ENCODE measurements at places on chromosomes 16 and 17.

- no peak for DNase-seq
Observed at GRCh38 chr17:79137015-79137788, 62.6 kb downstream of the ENGASE start.

- peak; percentile 44 for DNase-seq
Observed at GRCh38 chr17:49843774-49844350, 4.0 kb downstream of the TAC4 start.

DNA sequence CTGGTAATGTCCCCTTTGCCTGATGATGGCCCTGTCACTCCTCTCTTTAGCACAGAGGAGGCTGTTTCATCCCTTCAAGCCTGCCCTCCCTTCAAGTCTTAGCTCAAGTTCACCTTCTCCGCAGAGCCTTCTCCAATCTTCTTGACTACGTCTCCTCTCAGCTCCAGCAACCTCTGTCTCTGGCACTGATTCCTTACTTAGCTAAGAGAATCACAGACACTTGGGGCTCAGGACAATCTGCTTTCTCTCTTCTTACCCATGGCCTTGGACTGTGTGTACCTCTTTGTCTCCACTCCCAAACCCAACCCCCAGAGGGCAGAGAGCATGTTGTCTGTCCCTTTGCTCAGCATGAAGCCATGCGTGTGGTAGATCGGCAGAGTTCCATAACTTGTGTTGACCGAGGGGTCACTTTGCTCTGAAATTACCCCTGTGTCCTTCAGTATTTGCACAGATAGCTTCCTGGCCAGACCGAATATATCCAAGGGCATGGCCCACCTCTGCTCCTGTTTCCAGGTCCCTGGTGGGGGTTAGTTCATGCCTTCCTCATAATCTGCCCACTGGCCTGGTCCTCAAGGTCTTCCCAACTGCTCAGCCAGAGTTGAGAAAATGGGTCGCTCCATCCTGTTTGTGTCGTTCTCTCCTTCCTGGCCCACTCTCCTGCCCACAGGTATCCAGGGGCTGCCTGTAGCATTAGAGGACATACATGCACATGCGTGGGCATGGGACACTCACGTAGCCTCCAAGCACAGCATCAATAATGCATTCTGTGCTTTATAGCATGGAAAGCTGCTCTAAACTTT, 41.6 kb downstream of the MAPT start:
- DNase-seq: no peak

GRCh38 chr16:74466872-74467271, 45.6 kb upstream of the CLEC18B start:
- peak; percentile 39 for DNase-seq

- DNase-seq: no peak
Observed at GRCh38 chr16:17532338-17532995, 61.7 kb upstream of the XYLT1 start.

DNA sequence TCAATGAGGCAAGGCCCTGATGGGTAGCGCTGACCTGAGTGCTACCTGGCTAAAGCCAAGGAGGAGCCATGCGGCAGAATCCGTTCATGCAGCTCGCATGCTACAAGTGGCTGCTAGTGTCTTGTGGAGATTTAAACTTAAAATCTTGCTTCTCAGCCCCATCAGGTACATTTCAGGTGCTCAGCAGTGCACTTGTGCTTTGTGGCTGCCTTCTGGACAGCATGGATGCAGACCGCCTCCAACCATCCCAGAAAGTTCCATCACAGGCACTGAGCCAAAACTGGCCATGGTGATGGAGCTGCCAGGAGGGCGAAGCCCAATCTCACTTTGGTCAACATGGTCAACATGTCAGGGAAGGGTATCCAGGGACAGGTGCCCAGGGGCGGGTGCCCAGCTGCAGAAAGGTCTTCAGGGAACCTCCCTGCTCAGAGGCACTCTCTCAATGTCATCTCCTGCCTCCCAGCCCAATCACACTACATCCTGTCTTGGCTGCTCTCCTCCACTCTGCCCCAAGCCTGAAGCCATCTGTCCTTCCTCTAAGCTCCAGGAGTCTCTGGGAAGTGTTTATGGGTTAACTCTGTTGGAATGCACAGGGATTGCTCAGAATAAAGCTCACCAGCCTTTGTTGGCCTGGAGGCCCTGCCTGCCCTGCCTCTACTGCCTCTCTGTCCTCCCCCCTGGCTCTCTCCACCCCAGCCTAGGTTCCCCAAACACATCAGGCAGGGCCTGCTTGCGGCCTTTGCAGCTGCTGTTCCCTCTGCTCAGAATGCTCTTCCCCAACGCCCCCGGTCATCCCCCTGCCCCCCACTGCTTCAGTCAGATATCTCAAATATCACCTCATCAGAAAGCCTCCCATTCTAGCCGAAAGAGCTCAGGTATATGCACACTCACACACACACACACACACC, 18.3 kb upstream of the TNFRSF13B start:
- DNase-seq: no peak

DNA sequence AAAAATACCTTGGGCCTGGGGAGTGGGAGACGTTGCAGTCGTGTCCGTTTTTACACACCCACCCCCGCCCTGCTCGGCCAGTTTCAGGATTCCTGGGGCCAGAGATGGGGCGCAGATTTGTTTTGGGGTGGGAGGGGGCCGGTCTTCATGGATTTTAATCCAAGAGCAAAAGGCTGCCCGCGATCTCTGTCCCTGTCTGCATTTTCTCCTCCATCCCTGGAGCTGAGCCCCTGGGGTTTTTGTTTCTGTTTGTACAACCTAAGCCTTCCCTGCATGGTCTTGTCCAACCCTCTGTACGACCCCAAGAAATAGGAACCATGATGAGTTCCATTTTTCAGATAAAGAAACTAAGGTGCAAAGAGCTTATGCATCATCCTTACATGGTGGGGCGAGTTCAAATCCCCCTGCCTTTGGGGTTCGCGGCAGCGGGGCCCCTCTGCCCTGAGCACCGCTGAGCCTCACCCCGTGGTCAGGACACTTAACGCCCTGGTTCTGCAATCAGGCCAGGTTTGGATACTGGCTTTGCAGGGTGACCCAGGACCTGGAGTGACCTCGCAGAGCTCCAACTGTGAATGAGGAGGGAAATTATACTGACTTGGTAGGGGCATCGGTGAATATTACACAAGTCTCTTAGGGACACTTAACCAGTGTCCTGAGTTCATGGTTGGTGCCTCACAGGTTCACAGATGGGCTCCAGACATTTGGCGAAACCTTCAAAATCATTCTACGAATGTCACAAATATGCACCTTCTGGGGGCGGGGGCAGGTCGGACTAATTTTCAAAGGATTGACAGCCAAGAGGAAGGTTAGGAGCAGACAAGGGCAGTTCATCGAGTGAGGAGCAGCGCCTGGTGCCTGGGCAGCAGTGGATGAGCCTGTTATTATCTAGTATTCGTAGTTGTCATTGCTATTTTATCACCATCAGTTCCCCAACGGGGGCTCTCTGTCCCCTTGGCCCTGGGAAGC, 4.1 kb upstream of the FOXF1 start:
- no peak for DNase-seq

DNA sequence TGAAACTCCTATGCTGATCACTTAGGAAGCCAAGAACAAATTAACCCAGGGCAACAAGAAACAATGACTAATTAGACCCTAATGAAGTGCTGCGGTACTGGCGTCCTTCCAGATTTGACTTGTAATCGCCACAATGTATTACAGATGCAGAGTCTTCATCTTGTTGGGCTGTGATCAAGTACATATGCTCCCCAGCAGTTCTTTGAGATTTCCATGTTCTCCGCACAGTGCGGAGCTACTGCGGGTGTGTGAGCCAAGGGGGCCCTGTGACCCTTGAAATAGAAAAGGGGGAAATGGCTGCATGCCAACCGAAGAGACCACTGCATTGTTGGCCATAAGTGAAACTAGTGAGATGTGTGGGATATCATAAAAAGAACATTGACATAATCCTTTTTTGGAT, 469.9 kb downstream of the MAF start:
- no peak for DNase-seq

GRCh38 chr16:30658731-30659506, 688 bp downstream of the FBRS start:
- DNase-seq: peak; percentile 90

GRCh38 chr16:79508294-79508693, 92.2 kb downstream of the MAF start:
- no peak for DNase-seq

DNA sequence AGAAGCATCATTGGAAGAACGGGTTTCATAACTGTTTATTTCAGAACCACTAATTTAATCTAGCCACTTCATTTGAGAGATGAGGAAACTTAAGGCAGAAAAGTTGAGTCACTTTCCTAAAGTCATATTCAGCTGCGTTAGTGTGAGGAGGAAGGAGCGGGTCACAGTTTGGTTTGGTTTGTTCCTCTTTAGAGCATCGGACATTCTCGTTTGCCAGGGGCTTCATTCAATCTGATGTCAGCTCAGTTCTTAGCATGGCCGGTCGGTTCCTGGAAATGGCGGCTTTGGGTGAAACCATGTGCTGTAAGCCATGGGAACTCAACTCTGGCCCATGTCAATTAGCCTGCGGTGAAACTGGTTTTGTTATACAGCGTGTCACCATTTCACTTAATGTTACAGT, 186.5 kb downstream of the LGALS9B start:
- DNase-seq: no peak

GRCh38 chr16:17567455-17567854, 96.7 kb upstream of the XYLT1 start:
- DNase-seq: no peak

DNA sequence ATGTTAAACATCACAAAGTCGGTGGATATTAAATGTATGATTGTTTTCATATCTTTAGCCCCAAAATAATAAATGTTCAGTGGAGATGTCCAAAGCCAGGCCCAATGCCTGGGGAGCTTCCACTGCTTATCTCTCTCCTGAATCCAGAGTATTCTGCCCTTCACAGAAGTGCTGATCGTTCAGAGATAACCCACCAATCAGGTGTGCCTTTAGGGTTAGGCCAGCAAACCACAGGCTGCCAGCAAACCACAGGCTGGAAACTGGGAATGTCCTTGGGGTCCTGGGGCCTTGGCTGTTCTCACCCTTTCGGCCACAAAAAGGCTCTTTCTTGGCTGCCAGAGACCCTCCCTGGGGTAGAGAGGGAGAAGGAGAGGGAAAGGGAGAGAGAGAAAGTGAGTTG, 33.9 kb downstream of the NXN start:
- DNase-seq: no peak

GRCh38 chr17:4497101-4497824, 1.4 kb upstream of the SPNS2 start:
- DNase-seq: peak; percentile 71

GRCh38 chr17:28470914-28471366, 2.5 kb upstream of the SLC13A2 start:
- no peak for DNase-seq

GRCh38 chr16:47110939-47111338, 32.8 kb downstream of the NETO2 start:
- DNase-seq: no peak

DNA sequence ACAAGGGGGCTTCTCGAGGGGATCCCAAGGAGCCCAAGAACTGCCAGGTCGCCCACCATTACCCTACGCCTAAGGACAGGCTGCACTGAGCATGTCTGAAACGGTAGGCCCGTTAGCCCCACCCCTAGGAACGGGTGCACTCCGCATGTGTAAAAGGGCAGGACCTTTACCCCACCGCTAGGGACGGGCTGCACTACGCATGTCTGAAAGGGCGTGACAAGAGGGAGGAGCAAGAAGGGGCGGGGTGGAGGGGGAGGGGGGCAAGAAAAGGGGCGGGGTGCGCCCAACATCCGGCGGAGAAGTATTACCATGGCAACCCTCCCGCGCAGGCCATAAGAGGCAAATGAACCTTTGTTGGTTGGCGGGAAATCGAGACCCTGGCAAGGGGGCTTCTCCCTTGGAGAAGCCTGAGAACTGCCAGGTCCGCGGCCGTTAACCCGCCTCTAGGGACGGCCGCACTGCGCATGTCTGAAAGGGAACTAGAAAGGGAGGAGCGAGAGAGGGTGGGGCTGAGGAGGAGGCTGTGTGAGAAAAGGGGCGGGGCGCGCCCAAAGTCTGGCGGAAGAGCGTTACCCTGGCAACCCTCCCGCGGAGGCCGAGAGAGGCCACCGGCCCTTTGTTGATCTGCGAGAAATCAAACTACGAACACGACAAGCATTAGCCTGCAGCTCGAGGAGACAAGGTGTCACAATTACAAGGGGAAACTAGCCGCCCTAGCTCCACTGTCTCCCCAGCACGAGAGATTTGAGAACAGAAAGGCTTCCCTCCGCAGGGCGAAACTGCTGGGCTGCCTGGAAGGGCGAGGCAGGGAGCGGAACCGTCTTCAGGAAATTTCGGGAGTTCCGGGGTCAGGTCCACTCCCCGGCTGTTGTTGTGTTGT, 2046.8 kb downstream of the TP53TG3F start:
- DNase-seq: no peak

DNA sequence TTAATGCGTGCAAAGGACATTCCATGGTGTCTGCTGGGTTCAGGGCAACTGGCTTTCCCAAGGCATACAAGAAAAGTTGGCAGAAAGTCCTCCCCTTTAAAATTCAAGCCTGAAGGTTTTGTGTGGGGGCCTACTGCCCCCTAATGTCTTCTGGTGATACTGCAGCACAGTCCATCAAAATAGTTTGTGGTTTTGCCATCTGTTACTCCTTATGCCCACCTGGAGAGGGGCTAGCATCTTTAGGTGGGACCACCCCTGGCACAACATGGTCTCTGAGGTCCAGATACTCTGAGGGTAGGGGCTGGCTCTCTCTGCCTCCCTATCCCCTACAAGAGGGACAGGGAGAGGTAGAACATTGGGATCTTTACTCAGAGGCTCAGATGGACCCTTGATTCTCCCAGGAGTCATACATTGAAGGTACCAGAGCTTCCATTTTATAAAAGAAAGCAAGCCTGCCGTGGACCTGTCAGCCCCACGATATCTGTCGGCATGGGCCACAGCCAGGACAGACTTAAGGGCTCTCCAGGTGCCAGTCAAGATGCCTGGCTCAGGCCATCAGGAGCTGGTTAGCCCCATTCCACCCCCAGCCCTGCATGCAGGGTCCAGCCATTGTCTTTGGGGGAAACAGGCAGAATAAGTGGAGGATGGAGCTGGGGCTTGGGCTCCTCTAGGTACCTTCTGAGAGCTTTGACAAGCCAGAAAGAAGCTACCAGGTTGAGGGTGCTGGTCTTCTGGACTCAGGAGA, 6.3 kb downstream of the ESRP2 start:
- DNase-seq: peak; percentile 67

DNA sequence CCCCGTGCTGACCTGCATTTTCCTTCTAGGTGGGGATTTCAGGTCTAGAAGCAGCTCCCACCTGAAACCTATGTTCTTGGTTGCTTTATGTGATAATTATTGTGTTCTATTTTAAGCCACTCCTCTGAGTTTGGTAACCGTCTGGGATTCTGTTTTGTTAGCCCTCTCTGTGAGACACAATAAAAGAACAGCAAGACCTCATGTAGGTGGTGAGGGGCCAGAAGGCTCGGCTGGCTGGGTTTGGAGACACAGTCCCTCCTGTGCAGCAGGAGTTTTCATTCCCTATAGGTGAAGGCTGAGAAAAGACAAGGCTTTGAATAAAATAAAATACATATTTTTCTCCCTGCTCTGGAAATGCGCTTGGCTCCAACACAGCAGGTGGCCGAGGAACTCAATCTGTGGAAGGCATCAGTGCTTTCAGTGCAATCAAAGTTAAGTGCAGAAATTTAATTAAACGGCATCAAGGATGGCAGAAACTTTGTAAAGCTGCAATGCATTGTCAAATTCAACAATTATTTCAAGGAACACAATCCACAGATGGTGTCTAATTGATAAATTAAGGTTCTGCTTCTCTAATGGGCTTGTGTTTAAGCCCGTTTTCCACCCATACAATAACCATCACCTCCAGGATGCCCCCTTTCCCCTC, 107.8 kb downstream of the MSI2 start:
- no peak for DNase-seq

GRCh38 chr16:324451-325334, 27.8 kb downstream of the AXIN1 start:
- DNase-seq: peak; percentile 79

Data from GM20000 (cell line).